Activated CD4-positive, alpha-beta T cell treated with anti-CD3 and anti-CD28 coated beads, Interleukin-2, amount 50 U/mL, for 16 hours (primary cell): ENCODE measurements at places on chromosomes 12 and 14.

DNA sequence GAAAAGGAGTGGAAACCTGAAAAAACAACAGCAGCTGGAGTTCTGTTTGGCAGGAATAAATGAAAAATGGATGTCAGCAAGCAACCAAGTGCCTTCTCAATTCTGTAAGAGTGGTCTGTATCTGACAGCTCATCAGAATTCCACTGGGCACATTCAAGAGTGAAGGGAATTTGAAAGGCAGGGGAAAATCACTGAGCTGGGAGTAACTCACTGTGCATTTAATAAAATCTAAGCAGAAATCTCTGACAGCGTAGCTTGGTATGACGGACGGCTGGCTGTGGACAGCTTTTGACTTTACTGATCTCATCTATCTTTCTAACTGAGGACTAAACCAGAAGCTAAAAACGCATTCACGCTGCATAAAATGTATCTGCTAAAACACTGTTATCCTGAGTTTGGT is 153.4 kb downstream of the RIMBP2 start:
- DNase-seq, result no peak

DNA sequence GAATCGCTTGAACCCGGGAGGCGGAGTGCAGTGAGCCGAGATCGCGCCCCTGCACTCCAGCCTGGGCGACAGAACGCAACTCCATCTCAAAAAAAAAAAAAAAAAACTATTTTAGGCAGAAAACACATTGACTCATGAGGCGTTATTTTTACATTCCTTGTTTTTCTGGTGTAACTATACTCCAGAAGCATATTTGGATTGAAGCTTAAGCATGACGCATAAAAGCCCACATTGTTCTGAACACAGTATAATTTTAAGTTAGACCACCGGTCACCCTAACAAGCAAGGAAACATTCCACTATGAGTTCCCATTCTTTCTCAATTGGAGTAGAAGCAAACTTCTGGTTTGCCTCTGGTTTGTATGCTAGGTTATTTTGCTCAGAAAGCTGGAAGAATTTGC is 173.0 kb downstream of the MYRFL start:
- no peak for DNase-seq

- DNase-seq, result no peak
Observed at GRCh38 chr14:23638414-23639047, 2.4 kb downstream of the DHRS2 start.

GRCh38 chr12:13790317-13790716 is 191.1 kb downstream of the GRIN2B start:
- no peak for DNase-seq

DNA sequence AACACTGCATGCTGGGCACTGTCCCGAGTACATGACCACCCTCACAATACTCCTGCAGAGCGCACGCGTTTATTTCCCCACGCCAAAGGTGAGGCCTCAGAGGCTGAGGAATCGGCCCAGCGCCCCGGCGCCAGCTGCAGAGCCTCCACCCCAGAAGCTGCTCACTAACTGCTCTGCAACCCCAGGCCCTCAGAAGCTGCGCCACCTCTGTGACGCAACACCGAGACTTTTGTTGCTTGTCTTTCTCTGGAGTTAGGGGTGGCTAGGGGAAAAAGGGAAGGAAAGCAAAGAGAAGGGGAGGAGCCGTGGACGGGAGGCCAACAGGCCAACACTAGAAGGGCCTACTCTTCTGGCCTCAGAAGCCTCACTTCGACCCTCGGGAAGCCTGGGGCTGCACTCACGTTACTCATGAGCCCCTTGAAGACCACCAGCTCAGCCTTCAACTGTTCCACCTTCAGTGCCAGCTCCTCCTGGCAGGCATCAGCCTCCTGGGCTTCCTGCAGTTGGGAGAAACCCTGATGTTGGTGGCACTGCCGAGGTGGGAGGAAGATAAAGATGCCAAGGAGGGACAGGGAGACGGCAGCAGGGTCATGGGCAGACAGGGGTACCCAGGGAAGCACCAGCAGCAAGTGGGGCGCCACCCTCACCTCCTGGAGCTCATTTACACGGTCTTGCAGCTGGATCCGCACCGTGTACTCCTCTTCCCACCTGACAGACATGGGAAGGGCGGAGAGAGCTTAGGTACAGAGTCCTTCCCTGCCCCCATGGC is 5.4 kb downstream of the IFFO1 start:
- DNase-seq, result no peak

GRCh38 chr12:67592228-67593011 is 56.1 kb upstream of the DYRK2 start:
- peak; percentile 23 for DNase-seq

DNA sequence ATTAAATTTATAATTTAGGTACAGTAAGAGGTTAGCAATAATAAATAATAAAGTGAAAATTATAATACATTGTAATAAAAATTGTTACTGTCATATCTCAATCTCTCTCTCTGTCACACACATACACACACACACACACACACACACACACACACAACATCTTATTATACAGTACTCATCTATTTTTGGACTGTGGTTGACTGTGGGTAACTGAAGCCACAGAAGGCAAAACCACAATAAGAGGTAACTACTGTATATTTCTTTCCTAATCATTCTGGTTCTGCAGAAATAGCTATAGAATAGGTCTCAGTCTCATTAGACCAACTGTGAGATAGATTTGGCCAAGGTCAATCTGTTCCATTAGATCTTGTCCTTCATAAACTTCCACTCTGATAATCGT is 33.1 kb upstream of the PTPRO start:
- DNase-seq, result no peak

- DNase-seq, result no peak
Observed at GRCh38 chr14:68607867-68608573, 184.8 kb downstream of the ZFP36L1 start.

DNA sequence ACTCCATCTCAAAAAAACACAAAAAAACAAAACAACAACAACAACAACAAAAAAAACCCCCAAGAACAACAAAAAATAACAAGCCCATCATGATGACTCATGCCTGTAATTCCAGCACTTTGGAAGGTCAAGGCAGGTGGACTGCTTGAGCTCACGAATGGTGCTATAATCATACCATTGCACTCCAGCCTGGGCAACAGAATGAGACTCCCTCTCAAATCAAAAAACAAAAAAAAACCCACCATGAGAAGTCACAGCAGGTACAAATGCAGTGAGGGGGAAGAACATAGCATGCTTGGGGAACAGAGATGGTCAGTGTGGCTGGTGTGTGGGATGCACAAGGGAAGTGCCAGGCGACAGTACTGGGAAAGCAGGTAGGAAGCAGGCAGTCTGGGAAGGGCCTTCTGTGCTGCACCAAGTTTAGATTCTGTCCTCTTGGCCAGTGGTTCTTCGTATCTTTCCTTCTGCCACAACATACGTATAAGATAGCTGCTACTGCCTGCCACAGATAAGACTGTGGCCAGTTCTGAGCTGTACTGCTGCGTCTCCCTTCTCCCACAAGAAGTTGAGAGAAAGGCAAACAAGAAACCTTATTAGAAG is 28.0 kb downstream of the ATG14 start:
- no peak for DNase-seq

DNA sequence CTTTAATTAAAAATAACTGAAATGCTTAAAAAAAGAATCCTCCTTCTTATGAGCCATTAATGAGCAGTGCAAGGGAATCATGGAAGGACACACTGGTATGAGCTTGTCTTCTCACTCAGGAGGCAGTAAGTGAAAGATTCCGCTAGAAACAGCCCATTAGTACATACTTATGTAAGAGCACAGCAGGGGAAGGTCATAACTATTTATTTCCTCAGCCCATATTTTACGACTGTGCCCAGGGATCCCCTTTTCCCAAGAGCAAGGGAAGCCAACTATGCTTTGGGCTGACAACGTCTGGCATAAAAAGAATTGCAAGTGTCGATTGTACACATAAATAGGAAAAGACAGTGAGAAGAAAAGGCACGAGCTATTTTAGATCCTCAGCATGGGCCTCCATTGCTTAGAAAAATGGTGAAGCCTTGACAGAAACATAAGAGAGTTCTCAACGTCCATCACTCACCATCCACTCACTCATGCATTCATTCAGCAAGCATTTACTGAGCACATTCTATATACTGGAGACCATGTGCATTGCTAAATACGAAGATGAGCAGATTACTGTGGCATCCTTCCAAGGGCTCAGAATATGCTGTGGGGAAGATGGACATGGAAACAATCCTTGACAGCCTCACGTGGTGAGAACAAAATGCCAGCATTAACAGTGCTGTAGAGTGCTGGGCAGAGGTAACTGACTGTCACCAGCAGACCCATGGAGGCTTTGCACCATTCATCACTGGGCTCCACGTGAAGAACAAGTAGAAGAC is 152.7 kb downstream of the NTF3 start:
- DNase-seq, result no peak

DNA sequence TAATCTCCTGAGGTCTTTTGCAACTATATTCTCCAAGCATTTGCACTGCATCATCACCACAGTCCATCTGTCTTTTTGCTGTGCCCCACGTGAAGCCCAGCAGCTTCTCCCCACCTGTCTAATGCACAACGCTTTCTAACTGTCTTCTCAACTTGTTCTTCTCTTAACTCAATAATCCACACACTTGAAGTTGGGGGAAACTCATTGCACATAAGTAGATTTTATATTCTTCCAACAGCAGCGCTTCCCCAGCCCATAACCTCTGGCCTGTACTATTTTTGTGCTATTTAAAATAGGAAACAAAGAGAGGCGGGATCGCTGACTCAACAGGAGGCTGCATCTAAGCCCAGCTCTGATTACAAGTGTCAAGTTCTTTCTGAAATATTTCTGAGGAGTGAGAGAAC is 226.7 kb downstream of the GXYLT1 start:
- DNase-seq, result no peak

DNA sequence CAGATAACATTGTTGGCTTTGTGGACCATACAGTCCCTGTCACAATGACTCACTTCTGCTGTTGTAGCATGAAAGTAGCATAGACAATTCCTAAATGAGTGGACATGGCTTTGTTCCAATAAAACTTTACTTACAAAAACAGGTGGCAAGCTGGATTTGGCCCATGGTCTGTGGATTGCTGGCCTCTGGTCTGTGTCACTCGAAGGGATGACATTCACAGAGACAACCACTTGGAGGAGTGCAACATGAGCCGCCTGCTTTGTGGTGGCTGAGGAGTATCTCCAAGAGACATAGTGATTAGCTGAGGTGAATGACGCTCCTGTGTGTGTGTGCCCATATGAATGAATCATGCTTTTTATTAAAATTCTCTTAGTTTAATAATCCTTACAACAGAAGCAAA is 81.3 kb upstream of the NRXN3 start:
- no peak for DNase-seq

GRCh38 chr14:67837011-67837624 is 17.5 kb downstream of the RAD51B start:
- peak; percentile 44 for DNase-seq

DNA sequence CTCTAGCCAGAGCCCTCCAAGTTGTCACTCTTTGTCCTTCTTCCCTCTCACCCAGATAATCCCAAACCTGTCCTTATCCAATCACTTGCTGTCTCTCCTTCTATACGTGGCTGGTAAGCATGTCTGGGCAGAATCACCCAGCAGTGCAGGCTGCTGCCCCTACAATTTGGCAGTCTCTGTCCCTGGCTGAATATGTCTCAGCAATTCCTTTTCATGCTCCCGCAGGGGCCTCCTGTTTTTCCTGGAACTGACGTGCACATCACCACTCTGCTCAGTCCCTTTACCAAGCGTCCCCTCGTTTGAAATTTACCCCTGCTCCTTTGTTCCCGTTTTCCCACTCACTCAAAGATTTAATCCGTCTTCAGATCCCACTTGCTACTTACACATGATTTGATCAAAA is 80.0 kb downstream of the ST8SIA1 start:
- no peak for DNase-seq

GRCh38 chr12:77727442-77728001 is 103.2 kb upstream of the NAV3 start:
- DNase-seq, result no peak

- DNase-seq, result no peak
Observed at GRCh38 chr12:23113781-23114180, 488.8 kb downstream of the ETNK1 start.

DNA sequence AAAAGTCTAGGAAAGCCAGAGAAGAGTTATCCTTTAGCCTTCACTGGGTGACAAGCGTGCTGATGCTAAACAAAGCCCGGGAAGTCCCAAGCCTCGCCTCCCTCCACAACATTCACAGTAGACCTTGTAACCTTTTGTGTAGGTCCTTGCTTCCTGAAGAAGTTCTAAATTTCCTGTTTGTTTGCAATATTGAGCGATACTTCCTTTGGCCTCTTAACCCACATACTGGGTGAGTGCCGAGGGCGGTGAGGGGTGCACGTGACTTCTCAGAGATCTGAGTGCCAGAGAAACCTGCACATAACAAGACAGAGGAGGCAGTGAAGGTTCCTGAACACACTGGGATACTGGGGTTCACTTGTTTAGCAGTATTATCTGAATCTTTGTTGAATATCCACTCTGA is 134.3 kb downstream of the PLXNC1 start:
- DNase-seq, result peak; percentile 48

DNA sequence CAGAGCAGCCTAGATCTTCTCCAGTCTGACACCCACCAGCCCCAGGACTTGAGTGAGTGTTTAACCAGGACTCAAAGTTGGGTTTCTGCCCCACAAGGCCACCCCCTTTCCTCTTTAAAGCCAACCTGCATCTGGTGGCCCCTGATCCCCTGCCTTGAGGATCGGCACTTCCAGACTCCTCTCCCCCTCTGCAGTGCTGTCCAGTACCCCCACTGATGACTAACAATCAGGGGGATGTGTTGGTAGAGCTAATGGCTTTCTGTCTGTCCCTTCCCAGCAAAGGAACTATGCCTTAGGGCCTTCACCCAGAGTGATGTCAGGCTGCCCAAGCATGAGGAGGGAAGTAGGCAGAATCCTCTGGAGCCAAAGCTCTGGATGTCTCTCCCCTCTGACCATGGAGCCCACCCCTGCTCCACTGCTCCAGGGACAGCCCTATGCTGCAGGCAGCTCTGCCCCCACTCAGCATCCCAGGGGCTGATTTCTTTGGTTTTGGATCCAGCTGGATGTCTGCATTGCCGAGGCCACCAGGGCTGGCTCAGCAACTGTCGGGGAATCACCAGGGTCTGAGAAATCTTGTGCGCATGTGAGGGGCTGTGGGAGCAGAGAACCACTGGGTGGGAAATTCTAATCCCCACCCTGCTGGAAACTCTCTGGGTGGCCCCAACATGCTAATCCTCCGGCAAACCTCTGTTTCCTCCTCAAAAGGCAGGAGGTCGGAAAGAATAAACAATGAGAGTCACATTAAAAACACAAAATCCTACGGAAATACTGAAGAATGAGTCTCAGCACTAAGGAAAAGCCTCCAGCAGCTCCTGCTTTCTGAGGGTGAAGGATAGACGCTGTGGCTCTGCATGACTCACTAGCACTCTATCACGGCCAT is 42.9 kb downstream of the DAD1 start:
- DNase-seq, result peak; percentile 43

GRCh38 chr12:113471619-113472171 is at the start of gene LHX5:
TSS of gene LHX5 (minus strand) at chr12:113471871. CDS start at chr12:113471498, 373 bp downstream.
- DNase-seq, result no peak
